Activated T-helper 9 cell treated with anti-CD3 and anti-CD28 coated beads, Interleukin-2, amount 50 U/mL, for 16 hours (primary cell): ENCODE measurements at places on chromosomes 11 and 22.

DNA sequence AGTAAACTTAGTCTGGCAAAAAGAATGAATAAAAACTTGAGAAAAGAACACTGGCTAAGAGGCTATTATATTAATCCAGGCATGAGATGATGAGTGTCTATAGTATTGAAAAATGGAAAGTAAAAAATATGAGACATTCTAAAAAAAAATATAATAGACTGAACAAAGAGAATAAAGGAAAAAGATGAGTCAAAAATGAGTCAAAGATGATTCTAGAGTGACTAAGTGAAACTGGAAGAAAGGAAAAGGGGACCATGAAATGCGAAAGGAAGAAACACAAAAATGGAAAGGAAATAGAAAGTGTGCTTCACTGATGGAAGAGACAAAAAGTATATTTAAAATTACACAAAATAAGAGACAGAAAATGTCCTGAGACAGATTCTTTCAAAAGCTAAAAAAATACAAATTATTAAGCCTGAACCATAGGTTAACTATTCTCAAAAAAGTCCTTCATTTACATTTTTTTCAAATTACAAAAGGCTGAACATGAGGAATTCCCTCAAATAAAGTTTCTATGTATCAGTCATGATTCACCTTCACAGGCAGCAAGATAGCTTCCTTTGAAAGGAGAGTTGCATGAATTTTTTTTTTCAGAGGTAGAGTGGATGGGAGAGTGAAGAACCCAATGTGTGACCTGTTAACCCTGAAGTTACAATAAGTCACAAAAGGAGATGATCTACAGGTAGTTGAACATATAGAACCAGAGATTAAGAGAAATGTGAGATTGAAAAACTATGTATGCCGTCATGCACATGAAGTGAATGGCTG is 75.2 kb downstream of the EIF3M start:
- DNase-seq, result no peak

- no peak for DNase-seq
These were observed 38.2 kb downstream of the KIAA0930 start for GRCh38 chr22:45202333-45203149.

DNA sequence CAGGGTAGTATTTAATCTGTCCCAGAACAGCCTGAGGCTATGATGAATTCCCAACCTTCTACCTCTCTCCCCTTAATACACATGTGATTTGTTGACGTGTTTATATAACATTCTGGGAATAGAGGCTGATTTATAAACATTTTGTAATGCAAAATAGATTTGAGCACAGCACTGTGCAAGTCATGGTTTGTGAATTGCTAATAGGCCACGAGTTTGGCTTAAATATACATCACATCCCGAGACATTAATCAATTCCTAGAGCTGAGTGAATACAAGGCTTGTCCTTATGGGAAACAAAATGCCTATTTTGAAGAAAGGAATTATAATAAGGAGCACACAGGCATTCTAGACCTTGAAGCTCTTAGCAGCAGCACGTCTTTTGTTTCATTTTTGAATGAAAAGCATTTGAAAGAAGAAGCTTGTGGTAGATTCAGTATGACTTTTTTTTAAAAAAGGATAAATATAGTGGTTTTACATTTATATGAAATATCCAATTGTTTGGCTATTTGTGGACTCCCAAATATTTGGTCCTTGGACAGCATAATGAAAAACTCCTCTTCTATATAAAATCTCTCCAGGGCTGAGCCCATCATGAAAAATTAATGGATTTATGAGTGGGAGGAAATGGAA is 116.4 kb downstream of the SLC17A6 start:
- DNase-seq, result no peak

DNA sequence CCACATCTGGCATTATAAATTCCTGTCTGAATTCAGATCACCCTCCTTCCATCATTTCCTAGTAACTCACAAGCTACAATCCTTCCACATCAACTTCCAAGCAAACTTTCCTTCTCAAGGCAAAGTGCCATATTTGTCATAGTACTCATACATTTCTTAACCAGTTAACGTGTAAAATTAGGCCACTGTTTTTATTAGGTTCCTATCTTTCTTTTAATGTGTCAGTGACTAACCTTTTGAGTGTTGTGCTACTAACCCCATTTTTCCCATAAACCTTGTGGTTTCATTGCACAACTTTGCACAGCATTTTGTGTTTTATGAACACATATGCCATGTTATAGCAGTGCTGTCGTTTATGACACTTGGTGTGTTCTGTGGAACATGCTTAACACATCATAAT is 90.1 kb downstream of the KIF18A start:
- DNase-seq, result no peak

DNA sequence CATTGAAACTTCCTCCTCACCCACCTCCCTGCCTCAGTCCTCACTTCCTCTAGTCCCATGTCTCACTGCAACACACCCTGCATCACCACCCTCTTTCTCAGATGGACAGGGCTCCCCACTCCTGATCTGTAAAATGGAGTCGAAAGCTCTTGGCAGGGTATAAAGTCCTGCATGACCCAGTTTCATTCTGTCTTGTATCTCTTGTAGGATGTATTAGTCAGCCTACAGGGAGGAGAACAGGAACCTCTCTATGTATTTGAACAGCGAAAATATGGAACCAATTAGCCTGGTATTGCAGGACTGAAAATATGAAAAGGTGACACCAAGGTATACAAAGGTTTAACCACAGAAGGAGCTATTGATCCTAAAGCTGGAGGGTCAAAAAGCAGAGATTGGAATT is 156.9 kb upstream of the SNX19 start:
- no peak for DNase-seq

DNA sequence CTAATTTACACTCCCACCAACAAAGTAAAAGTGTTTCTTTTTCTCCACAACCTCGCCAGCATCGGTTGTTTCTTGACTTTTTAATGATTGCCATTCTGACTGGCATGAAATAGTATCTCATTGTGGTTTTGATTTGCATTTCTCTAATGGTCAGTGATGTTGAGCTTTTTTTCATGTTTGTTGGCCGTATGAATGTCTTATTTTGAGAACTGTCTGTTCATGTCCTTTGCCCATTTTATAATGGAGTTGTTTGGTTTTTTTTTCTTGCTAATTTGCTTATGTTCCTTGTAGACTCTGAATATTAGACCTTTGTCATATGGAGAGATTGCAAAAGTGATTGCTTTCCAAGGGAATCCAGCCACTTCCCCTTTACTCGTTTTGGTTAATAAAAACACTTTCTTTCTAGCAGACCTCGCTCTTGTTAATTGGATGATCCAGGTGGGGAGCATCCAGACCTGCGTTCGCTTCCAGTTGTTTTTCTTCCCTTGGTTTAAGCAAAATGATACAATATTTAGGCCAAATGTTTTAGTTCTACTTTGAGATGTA is 17.1 kb upstream of the APOL4 start:
- DNase-seq, result no peak

DNA sequence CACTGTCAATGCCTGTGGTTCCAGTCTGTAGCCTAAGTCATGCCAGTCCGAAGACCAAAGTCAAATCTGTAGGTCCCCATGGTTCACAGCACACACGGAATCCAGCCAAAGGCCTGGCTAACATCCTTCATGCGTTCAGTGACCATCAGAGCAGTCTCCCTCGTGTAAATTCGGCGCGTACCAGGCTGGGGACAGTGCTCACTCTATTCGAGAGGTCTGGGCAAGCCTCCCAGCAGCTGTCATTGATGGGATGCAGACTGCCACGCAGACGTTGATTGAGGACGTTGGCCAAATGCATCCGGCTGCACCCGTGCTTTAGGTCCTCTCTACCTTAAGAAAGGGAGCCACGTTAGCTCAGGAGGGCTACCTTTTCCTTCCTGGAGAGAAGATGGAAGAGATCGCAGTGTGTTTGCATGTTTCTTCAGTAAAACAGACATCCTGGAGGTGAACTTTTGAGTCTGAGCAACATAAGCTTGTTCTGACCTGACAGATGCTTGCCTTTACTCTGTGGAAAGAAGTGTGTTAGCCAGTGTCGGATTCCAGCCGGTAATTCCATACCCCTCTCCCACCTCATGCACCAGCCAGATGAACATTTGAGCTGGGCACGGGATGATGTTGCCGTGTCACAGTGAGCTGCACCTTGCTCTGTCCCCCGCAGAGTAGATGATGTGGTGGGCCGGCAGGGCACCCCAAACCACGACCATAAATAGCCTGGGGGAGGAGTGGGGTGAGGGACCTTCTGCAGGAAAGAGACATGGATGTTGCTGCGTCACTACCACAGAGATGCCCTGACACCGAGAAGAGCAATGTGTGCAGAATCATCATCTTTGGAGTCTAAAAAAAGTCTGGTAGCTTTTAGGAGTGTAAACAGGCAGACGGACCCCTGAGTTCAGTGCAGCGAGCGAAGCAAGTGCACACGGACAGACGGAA is 12.2 kb downstream of the CTTN start:
- DNase-seq, result no peak

DNA sequence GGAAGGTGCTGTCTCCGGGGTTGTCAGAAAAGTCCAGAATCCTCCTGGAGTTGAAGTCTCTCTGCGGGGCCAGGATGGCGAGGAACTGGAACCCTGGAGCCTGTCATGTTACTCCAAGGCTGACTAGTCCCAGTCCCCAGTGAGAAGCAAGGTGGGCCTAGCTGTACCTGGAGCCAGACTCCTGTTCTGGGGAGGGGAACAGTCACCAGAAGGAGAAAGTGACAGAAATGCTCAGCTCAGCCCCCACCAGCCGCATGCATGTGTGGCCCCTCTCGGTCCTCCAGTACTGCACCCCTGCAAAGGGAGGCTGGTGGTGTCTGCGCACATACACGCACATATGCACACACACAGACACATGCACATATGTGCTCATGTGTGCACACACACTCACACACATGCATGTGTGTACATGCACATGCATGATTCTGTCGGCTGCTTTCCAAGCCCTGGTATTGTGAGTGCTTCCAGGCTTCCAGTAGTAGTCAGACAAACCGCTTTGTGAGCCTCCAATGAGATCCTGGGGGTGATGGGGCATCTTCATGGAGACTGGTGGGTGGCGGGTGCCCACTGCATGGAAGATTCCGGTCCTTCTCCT is 54.3 kb downstream of the RTL6 start:
- DNase-seq, result no peak

DNA sequence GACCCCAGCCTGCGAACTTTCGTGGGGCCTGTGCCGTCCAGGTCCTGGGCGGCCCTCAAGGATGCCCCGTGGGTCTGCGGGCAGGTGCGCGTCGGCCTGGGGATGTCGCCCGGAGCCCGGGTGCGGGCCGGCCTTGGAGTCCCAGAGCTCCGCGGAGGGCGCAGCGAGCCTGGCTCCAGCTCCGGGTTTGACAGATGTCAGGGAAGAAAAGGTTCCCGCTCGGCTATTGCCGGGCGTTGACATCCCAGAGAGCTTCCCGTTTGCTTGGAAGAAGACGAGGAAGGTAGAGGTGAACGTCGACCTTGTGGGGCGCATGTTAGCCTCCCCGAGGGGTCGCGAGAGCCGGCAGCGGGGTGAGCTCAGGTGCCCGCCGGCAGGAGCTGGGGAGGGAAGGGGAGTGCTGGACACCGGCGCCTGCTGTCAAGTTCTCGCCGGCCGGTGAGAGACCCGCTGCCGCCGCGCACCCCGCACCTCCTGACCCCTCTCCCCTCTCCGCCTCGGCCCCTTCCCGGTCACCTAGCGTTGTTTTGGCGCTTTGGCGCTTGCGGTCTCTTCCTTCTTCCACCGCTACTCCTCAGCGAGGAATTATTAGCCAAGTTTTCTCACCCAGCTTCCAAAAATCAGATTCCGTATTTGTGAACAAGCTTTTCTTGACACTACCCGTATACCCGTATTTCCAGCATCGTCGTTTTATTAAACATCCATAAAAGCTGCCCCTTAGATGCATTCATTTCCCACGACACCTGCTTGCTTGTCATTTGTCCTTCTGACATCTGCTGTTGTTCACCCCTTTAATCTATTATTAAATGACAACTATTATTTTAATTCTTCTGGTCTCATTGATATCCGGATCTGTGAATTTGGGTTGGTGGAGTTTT is 1.3 kb downstream of the BMAL1 start:
- DNase-seq, result no peak

- no peak for DNase-seq
These were observed 761.5 kb downstream of the NTM start for GRCh38 chr11:132131961-132132360.

GRCh38 chr11:113019711-113020110 is 58.5 kb downstream of the NCAM1 start:
- DNase-seq, result no peak

- no peak for DNase-seq
These were observed 839 bp downstream of the STX5 start for GRCh38 chr11:62830904-62831519.

GRCh38 chr11:46210133-46210636 is 67.3 kb upstream of the CREB3L1 start:
- no peak for DNase-seq

DNA sequence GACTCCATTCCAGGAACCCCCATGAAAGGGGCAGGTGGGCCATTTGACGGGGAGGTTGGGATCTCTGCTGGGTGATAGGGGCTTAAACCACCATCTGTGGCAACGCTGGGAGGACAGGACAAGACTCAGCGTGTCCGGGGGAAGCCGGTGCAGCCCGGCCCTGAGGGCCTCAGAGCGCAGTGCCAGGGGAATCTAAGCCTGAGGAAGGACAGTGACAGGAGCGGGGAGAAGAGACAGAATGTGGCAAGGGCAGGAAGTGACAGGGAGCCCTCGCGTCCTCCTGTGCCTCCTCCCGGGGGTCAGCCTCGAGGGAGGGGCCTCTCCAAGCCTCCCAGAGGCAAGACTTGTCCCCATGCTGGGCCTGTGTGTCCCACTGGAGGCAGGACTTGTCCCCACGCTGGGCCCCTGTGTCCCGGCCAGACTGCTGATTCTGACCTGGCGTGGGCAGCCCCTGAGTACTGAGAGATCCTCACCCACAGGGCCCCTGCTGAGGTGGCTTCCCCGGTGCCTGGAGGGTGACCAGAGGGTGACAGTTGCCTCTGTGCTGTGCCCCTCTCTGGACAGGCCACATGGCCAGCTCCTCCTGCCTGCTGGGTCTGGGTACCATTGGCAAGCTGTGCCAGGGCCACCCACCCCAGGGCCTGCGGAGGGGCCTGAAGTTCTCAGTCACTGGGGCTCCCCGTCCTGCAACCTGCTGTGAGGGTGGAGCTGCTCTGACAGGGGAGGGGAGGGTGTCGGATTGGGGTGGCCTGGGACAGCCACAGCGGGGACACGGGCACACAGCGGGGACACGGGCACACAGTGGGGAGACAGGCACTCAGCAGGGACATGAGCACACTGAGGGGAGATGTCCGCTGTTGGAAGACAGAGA is 676.2 kb downstream of the BRD1 start:
- DNase-seq, result no peak

DNA sequence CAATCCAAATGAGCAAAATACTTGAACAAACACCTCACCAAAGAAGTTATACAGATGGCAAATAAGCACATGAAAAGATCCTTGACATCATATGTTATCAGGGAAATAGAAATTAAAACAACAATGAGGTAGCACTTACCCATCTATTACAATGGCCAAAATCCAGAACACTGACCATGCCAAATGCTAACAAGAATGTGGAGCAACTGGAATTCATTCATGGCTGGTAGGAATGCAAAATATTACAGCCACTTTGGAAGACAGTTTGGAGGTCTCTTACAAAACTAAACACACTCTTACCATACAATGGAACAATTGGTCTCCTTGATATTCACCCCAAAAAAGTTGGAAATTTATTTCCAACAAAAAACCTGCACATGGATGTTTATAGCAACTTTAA is 19.1 kb upstream of the FAM181B start:
- no peak for DNase-seq

- DNase-seq, result no peak
These were observed 65.4 kb downstream of the TP53I11 start for GRCh38 chr11:44885065-44885810.
